Glutamatergic neuron (in vitro differentiated cells): ENCODE measurements at places on chromosomes 6 and 20. TPM values are rescaled to one million over a fixed set of nuclear protein-coding genes. Genes with fewer than 3 reads are reported as not detected.

- no peak overlapping the region for H3K4me3 ChIP-seq
- H3K4me1 ChIP-seq = no peaks in the 10 kb centered on the region
- H3K27me3 ChIP-seq = no peaks in the 10 kb centered on the region
- no peaks in the 10 kb centered on the region for H3K36me3 ChIP-seq
- H3K27ac ChIP-seq = no peak overlapping the region
Measured at GRCh38 chr6:7812623-7813022, 86.7 kb downstream of the BMP6 start.

DNA sequence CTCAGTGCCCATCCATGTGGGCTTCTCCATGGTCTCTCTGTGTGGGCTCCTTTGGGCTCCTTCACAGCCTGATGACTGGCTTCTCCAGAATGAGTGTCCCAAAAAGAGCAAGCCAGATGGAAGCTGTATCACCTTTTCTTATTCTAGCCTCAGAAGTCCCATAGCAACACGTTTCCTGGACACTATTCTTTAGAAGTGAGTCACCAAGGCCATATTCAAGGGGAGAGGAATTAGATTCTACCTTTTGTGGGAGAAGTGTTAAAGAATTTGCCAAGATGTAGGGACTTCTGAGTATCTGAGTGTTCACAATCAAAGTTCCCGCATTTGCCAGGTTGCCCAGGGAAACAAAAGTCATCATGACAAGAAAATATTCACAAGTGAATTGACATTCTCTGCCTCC, 20.7 kb upstream of the TBC1D22B start:
- DNase-seq = no peak
- no peaks in the 10 kb centered on the region for H3K4me1 ChIP-seq
- no peaks in the 10 kb centered on the region for H3K36me3 ChIP-seq
- no peak overlapping the region for H3K4me3 ChIP-seq

The CCN2 gene
- total RNA-seq = 1.2 TPM

DNA sequence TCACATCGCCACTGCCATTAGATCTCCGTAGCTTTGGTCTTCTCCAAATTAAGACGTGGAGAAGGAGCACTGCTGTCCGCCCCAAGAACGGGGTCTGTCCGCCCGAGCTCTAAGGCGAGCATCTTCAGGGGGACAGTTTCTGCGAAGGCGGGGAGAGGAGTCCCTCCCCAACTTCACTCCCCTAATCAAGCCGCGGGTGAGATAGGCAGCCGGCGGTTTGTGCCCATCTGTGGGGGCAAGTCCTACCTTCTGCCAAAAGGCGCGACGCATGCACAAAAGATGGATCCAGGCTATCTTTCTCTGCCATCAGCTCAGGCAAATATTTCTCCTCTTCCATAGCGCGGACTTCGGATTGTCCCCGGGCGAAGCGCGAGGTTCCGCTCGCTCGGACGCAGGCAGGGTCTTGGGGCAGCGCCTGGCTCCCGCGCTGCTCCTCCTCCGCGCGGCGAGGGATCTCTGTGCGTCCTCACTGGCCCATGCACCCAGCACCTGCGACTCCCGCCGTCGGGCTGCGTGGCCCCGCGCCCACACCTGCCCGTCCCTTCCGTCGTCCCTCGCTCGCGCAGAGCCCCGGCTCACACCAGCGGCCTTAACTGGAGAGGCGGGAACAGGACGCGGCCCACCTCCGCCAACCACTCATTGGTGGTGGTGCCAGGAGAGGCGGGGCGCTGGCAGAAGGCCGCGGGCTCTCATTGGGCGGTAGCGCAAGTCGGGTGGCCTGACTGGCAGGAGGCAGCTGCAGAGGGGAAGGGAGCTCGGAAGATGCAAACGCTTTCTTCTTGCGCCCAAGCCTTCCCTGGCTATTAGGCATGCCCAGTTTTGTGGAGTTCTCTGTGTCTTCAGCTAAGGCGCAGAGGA, at the start of gene KHDRBS2:
KHDRBS2 (minus strand) TSS at position 614 of the 858 bp plus-strand sequence.
- H3K27me3 ChIP-seq = peaks cover 9% of the 10 kb centered on the region
- peak; percentile 95 for DNase-seq

DNA sequence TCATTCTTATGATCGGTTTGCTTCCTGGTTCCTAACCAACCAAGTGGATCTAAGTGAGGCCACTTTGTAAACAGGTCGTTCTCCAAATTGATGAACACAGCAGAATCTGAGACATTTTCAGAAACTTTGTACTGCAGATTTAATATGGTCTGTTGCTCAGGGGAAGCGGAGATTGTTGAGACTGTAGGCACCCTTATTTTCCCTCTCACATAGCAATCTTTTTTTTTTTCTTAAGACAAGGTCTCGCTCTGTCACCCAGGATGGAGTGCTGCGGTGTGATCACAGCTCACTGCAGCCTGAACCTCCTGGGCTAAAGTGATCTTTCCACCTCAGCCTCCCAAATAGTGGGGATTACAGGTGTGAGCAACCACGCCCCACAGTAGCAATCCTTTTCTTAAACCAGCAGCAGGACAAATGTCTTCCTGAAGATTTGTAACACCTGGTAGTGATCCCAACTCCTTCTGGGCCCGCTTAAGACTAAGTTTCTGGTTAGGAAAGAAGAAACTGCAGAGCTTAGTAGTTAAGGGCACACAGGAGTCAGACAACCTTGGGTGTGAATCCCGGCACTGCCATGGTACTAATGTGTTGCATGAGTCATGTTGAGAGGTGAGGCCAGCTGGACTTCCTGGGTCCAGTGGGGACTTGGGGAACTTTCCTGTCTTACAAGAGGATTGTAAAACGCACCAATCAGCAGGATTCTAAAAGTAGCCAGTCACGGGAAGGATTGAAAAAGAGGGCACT, 48.4 kb upstream of the EZR start:
- H3K4me1 ChIP-seq = peaks cover 14% of the 10 kb centered on the region
- H3K27ac ChIP-seq = no peak overlapping the region
- peaks cover 7% of the 10 kb centered on the region for H3K27me3 ChIP-seq
- H3K36me3 ChIP-seq = no peaks in the 10 kb centered on the region

GRCh38 chr6:15638373-15638772, 24.5 kb downstream of the DTNBP1 start:
- H3K27me3 ChIP-seq = no peaks in the 10 kb centered on the region
- no peak overlapping the region for H3K4me3 ChIP-seq
- H3K36me3 ChIP-seq = peaks cover 2% of the 10 kb centered on the region
- peaks cover 2% of the 10 kb centered on the region for H3K4me1 ChIP-seq

- peaks cover 12% of the 10 kb centered on the region for H3K4me1 ChIP-seq
- H3K27ac ChIP-seq = no peak overlapping the region
- H3K4me3 ChIP-seq = no peak overlapping the region
- no peak for DNase-seq
- H3K36me3 ChIP-seq = no peaks in the 10 kb centered on the region
Measured at GRCh38 chr20:50376179-50376887, 133.8 kb upstream of the PTPN1 start.

The FGD2 gene
- not detected for total RNA-seq

The SLC17A4 gene
- total RNA-seq = not detected

GRCh38 chr6:158174514-158174913, 6.4 kb downstream of the GTF2H5 start:
- H3K4me3 ChIP-seq = no peak overlapping the region
- DNase-seq = no peak
- H3K4me1 ChIP-seq = no peaks in the 10 kb centered on the region
- no peaks in the 10 kb centered on the region for H3K27me3 ChIP-seq
- H3K27ac ChIP-seq = no peak overlapping the region

- no peak for DNase-seq
- H3K27ac ChIP-seq = no peak overlapping the region
- no peak overlapping the region for H3K4me3 ChIP-seq
- no peaks in the 10 kb centered on the region for H3K4me1 ChIP-seq
- no peaks in the 10 kb centered on the region for H3K27me3 ChIP-seq
- peaks cover 15% of the 10 kb centered on the region for H3K36me3 ChIP-seq
Measured at GRCh38 chr6:169577236-169577635, 124.6 kb downstream of the WDR27 start.
